NCI-H226 (cell line): ENCODE measurements at places on chromosomes 4 and X.
A peak's percentile ranks its signal among the peaks of the same experiment; 100 is the strongest.

DNA sequence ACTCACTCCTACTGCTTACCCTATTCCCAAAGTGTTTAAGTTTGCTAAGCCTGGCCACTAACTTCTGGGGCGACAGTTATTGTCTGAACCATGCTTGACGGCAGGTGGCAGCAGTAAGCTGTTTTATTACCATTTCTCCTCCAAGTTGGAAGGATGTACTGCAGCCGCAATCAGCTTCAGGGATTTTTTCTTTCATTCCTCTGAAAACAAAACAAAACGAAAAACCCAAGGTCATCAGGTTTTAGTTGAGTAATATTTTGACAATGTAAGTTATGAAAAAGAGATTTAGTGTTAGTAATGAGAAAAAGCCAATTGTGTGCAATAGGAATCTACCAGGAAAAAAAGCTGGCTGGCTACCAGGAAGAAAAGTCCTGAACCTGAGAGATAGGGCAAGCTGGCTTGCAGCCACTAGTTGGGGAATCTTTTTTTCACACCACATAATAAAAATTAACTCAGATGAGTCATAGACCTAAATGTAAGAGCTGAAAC is 13.2 kb upstream of the RAB9B start:
- DNase-seq = peak; percentile 78

DNA sequence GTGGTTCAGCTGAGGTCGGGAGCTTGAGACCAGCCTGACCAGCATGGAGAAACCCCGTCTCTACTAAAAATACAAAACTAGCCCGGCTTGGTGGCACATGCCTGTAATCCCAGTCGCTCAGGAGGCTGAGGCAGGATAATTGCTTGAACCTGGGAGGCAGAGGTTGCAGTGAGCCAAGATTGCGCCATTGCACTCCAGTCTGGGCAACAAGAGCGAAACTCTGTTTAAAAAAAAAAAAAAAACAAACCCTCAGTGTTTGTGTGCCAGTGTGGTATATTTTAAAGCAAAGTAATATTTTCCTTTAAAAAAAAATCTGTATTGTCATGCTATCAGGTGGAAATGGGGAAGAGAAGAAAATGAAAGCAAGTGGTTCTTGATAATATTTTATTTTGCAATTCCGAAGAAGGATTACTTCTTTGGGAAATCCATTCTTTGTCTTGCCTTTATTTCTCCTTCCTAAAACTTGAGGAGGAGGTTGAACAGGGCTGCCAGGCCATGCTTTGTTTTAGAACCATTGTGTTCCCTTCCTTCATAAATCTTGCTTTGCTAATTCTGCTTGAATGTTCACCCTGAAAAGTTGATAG is 14.4 kb downstream of the ALG13 start:
- no peak for DNase-seq

DNA sequence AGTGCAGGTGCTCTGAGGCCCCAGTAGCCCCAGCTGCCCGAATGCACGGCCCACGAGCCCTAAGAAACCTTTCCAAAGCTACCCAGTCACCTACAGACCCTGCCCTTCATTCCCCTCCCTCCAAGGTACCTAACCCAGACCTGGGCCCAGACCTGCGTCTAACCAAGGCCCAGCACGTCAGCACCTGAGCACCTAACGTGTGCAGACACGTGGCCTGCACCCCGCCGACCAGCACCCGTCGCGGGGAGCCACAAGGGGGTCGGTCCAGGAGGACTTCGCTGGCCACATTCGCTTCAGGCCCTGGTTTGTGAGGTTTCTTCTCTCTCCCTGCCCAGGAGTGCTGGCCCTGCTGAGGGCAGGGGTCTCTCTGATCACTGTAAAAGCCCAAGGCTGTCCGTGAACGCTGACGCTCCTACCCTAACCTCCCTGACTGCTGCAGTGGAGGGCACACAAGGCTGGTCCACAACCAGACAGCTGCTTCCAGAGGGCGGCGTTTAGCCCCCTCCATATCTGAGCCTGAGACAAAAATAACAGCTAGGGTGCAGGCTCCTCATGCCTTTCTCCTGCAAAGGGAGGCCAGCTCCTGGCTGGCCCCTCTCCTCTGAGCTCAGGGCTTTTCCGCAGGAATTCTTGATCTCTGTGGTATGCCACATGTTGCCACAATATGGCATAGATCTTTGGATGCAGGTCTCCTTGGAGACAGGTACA is 31.8 kb downstream of the WDR1 start:
- no peak for DNase-seq

- no peak for DNase-seq
These were observed 21.4 kb downstream of the SH3RF1 start for GRCh38 chr4:169249214-169249973.

GRCh38 chr4:77065382-77065781 is 10.4 kb downstream of the CCNI start:
- no peak for DNase-seq

DNA sequence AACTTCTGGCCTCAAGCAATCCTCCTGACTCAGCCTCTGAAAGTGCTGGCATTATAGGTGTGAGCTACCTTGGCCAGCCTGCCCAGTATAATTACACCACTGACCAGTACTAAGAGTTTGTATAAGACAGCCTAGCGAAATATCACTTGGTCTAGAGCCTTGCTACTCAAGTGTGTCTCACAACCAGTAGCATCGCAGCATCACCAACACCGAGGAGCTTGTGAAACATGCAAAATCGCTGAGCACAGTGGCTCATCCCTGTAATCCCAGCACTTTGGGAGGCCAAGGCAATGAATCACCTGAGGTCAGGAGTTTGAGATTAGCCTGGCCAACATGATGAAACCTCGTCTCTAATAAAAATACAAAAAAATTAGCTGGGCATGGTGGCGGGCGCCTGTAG is 102.0 kb upstream of the GATB start:
- peak; percentile 95 for DNase-seq

- no peak for DNase-seq
These were observed 553.6 kb downstream of the ADGRL3 start for GRCh38 chr4:61753739-61754138.

DNA sequence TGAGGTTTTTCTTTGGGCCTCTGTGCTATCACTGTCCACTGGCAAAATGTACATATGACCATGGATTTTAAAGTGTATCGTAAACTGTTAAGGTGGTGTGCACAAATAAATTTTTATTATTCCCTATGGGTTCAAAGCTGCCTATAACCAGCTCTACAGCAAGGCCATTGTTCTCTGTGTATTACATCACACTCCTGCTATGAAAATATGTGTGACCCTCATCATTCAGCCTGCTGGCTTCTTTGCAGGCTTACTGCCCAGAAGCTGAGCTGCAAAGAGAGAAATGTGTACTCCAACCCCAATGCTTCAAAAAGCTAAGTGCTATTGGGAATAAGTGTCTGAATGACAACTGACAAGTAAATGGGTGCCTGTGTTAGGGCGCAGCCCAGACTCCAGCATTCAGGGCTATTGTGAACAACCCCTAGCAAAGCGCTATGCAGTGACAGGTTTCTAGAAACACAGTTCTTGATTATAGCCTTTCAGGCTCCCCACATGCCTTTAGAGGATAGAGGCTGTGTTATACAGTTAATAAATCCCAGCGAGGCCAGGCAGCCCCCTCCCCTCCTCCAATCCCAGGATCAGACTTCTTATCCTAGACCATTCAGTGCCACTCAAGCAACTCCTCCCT is 220.4 kb upstream of the RADX start:
- DNase-seq = no peak

- DNase-seq = no peak
These were observed 5.1 kb upstream of the SPON2 start for GRCh38 chr4:1177274-1178141.

GRCh38 chrX:133951098-133951497 is 34.3 kb downstream of the GPC3 start:
- DNase-seq = no peak

GRCh38 chrX:123201720-123202119 is 17.6 kb downstream of the GRIA3 start:
- DNase-seq = no peak

DNA sequence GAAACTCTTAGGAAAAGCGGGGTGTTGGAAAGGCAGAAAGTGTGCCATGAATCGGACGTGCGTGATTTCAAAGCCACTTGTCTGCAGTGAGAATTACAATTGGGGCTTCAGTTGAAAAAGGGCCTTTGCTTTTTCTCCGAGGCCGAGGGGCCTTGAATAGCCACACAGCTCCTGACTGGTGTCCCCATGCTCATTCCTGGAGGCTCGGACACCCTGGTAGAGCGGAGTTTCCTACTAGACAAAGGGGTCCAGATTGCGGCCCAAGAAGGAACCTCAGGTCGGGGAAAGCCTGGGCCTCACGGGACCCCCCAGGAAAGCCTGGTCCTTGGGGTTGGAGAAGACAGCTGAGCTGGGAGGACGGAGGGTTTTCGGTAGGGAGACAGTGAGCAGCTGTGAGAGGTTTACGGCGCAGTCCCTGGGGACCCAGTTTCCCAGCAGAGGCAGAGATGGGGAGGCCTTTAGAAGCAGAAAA is 3.0 kb upstream of the SHOX start:
- DNase-seq = no peak

DNA sequence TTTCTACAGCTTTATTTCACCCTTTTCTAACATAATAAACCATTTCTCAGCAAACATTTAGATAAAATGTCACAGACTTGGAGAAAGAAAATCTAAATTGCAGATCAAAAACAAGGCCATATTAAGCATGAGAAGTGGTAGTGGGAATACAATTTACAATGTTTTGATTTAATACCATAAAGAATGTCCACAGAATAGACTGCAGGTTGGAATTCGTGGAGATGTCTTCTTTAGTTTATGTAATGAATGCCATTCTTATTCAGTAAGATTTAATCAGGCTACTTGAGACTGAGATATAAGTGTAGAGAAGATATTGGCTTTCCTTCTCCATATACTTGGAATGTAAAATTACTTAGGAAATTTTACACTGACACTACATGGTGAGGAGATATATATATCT is 91.9 kb upstream of the ZFP42 start:
- DNase-seq = no peak

DNA sequence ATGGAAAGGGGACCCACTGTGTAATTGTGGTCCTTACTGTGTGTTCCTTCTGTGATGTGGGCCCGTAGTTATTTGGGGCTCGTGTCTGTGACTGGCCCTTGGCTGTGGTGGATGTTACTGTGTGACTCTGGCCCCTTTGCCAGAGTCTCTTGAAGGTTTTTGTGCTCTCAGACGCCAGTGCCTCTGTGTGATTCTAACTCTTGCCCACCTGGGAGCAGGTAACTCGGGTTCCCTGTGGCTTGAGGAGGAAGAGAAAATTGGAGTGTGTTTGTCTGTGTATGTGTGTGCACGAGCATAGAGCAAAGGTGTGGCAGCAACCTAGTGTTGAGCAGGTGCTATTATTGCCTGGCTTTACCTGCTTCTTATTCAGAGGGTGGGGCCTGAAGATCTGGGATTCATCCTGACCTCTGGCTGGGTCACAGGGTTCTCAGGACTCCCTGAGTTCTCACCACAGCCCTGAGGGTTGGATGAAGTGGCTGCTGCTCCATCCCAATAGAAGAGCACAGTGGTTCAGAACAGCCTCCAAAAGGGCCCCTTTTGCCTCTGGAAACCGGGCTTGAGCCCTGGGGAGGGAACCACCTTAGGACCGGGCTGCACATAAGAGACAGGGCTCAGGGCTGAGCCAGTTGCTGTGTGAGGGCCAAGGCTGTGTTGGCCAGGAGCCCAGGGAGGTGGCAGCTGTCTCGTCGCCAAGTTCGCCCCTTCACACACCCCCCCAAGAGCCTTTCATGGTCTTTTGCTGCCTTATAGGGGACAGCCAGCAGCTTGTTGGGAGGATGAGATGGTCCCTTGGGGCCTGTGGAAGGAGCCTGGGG is 1.3 kb downstream of the RBM10 start:
- no peak for DNase-seq

DNA sequence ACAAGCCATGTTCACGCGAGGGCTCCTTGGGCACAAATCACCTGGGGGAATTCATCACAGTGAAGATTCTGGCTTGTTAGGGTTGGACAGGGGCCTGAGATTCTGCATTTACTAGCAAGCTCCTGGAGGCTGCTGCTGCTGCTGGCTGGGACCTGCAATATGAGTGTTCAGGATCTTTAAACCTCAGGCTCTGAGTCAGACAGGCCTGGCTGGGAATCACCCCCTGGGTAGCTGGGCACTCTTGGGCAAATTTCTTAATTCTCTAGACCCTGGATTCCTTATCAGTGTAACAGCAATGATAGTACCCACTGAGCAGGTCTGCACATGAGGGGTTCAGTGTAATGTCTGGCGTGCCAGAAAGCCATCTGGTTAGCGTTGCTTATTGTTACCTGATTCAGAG is 101.5 kb downstream of the DHX15 start:
- DNase-seq = peak; percentile 43

DNA sequence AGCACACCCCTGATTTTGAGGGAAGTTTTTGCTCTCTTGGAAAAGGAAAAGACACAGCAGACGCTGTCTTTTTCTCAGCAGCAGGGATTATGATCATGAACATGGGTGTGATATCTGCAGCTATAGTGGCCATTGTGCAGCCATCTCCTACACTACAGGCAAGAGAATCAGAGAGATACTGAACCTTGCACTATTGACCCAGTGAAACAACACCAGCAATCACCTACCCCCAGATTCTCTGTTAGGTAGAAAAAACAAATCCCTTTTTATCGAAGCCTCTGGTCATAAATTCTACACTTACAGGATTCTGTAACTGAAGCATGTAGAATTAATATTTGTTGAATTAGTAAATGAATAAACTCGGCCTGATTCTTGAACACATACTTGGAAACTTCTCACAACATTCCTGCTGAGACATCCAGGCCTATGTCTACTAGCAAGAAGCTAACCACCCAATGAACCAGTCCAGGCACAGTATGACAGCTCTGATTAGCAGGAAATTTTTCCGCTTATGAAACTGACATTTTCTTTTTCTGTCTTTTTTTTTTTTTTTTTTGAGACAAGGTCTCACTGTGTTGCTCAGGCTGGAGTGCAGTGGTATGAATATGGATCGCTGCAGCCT is 5.0 kb upstream of the AFAP1 start:
- DNase-seq = no peak

- DNase-seq = no peak
These were observed 187.4 kb downstream of the TEX13C start for GRCh38 chrX:125507119-125507518.

DNA sequence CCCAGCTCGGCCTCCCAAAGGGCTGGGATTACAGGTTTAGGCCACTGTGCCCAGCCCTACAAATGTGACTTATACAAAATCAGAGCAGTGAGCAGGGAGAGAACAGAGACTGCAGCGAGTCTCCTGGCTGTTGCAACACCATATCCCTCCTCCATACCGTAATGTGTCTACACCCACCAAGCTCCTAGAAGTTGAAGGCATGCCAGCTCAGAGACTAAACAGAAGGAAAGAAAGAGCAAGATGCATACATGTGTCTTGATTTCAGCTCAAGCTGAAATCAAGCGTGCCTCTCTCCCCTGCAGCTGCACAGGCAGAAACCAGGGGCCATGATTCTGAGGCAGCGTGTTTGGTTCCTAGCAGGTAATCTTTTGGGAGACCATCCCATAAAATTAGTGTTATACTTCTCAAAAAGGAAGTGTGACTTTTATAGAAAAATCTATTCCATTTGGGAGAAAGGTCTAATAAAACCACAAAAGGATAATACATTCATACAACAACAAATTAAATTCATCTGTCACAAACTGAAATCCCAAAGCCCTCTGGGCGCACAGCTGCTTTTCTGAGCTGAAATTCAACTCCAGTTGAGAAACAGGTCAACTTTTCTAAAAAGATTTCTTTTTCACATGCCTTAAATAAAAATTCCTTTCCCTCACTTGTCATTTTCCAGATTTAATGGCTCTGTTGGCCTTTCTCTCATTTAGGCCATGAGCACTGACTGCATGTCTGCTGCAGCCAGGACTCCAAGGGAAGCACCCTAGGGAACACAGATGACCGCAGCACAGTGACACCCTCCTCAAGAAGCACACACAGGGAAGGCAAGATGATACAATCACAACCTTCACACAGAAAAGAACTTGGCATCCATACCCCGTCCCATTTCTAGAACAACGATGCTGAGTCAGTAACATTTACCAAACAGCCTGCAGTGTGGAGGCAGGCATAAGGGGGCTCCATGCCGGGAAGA is 34.4 kb downstream of the AFAP1 start:
- DNase-seq = peak; percentile 78
